ENCODE measurements at places on chromosomes 6 and 20. TPM values are rescaled to one million over a fixed set of nuclear protein-coding genes. Genes with fewer than 3 reads are reported as not detected.

SLC22A23 gene
- total RNA-seq, result 29.8 TPM

SAPCD1 gene
- 2.1 TPM for total RNA-seq

LRRN4 gene
- total RNA-seq, result 0.23 TPM

ATP9A gene
- 390 TPM for total RNA-seq

TRERF1 gene
- 4.8 TPM for total RNA-seq

GCLC gene
- total RNA-seq, result 25.1 TPM

TFAP2C gene
- total RNA-seq, result under 0.01 TPM

JPH2 gene
- total RNA-seq, result 0.46 TPM

VSX1 gene
- 0.46 TPM for total RNA-seq

APOM gene
- total RNA-seq, result 0.69 TPM

ACSS1 gene
- total RNA-seq, result 9.9 TPM

COL11A2 gene
- 2.3 TPM for total RNA-seq

CCN6 gene
- total RNA-seq, result not detected

GHRH gene
- total RNA-seq, result 2.3 TPM

ADGRF4 gene
- not detected for total RNA-seq

TTLL9 gene
- total RNA-seq, result 7.4 TPM

TNXB gene
- 6.0 TPM for total RNA-seq

RHAG gene
- total RNA-seq, result 0.92 TPM

RAB32 gene
- 7.4 TPM for total RNA-seq

MTHFD1L gene
- total RNA-seq, result 18.0 TPM

LY6G6C gene
- not detected for total RNA-seq

ACTL10 gene
- 0.46 TPM for total RNA-seq

PDYN gene
- 35.5 TPM for total RNA-seq

TMEM244 gene
- total RNA-seq, result not detected

CGAS gene
- 1.6 TPM for total RNA-seq

ROS1 gene
- total RNA-seq, result not detected

PNLDC1 gene
- 0.23 TPM for total RNA-seq

MTFR2 gene
- 0.92 TPM for total RNA-seq

LIN28B gene
- total RNA-seq, result 4.2 TPM

Measured in diencephalon (tissue), 1 donor.